Keratinocyte (primary cell): ENCODE measurements at places on chromosomes 16 and 17.

DNA sequence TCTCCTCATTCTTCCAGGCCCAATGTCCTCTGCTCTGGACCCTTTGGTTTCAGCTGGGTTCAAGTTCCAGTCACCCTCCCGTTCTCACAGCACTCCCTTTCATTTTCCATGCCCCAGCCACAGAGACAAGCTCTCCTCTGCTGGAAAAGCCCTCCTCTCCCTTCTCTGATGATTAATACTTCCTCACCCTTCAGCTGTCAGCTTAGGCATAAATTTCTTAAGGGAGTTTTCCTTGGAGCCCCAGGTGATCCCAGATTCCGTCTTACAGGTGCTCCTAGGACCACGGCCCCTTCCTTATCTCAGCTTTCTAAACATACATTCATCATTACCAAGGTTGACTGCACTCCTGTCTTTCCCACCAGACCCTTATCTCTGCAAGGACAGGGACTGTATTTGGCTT is 10.4 kb downstream of the CHAD start:
- DNase-seq, result no peak

DNA sequence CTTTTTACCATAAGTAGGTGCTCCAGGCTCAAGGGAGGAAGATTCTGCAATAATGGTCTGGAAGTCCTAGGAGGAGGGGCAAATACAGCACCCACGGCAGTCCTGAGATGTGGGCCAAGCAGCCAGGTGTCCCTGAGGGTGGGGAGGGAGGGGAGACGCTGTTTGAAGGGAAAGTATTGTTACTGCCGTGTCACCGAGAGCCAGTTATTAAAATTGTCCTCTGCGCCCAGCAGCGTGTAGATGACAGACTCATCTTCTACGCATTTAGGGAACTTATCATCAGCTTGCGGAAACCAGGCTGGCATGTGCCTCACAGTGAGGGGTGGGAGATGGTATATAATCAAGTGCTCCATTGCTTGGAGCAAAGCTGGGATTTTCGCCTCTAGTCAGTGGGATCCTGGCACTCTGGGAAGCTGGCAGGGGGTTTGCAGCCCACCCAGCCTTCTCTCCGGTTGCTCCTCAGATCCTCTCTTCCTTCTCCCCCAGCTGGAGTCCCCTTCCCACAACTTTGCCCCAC is 104.6 kb downstream of the OR1D5 start:
- DNase-seq, result no peak

DNA sequence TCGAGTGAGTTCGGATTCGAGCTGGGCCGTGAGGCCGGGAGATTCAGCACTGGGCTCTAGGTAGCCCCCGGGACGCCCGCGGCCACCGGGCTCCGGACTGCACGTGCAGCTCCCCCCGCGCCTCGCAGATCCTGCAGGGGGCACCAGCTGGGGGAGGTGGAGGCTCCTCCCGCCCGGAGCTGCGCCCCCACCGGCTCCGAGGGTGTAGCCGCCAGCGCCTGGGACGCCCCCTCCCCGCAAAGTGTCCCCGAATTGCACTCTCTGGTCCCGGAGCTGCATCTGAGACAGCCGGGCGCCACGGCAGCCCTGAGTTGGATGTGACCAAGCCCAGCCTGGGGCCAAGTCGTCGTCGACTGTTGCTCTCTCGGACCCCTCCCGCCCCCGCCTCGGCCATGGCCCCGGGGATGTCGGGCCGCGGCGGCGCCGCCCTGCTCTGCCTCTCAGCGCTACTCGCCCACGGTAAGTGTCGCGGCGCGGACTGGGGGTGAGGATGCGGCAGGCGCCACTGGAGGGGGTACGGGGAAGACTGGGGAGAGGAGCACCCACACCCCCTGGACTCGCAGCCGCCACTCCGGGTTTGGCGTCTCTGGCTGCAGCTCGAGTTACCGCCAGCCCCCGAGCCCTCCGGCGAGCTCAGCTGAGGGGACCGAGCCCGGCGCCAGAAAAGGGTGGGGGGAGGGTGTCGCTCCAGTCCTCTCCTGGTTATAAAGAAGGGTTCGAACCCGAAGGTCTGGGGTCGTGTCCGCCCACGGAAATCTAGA is 1.5 kb downstream of the TMEM132E start:
- no peak for DNase-seq

GRCh38 chr17:18146259-18146658 is 37.4 kb upstream of the ALKBH5 start:
- DNase-seq, result no peak

DNA sequence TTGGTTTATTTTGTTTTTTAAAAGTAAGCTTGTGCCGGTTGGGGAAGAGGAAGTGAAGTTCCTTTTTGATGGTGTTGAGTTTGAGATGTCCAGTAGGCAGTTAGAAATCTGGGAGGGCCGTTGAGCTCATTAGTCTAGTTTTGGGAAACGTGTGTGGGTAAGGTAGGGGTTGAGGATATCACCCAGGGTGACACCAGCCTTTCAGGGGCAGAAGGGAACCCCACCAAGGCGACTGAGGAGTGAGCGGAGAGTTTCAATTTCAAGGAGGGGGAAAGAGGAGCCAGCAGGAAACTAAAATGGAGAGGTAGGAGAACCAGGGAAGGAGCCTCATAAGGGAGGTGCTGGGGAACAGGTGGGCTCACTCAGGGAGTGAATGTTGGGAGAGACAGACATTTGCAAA is 22.7 kb downstream of the HAPSTR1 start:
- no peak for DNase-seq

DNA sequence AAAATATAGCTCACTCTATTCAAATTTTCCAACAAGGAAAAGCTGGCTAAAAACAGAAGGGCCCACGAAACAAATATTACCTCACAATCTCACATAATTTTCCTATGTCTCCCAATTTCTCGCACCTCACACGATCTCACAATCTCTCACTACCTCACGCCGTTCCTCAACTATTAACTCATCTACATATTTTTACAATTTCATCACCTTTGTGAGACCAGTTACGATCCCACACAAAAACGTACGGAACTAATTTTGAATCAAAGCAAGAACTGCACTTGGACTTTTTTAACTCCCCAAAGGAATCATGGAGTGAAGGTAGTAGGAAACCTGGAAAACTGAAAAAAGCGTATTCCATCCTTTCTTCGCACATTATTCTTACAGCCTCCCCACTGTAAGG is 1.1 kb downstream of the CBX1 start:
- DNase-seq, result no peak

DNA sequence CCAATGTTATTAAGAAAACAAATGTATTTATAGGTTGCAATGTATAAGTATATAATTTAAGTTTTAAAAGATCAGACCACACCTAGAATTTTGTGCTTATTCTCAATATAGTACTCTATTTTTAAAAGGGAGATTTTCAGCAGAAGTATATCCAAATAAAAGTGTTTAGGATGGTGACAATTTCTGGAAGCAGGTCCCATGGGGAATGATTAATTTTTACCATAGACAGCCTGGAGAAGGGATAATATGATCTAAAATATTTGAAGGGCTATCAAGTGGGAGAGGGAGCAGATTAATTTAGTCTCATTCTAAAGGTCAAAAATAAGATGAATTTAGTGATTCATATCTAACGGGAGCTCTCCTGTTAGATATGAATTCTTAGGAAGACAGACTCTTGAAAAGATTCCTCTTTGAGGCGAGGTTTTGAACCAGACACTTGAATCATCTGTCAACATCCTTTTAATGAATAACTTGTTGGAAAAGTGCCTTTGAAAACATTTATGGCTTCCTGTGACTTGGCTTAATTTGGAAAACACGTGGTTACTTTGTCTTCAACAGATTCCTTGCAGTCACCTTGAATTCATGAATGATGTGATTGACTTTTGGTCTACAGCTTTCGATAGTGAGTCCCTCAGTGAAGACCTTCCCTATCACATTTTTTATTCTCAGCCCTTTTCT is 29.3 kb upstream of the SMIM36 start:
- peak; percentile 5 for DNase-seq

GRCh38 chr16:73339821-73340220 is 291.9 kb upstream of the ZFHX3 start:
- DNase-seq, result no peak

DNA sequence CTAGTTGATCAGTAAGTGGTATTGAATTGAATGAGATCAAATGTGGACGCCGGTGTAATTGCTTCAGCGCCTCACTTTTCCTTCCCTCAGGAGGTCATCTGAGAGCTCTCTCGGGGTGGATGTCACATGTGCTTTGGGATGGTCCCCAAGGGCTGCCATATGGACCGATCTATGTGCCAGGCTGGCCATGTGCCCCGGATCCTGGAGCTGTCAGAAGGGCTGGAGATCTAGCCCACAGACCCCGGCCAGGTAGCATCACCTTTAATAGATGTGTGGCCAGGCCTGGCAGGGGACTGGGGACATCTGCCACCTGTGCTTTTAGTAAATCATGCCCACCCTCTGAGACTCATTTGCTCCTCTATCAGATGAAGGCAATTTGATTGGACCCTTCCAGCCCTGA is 95.3 kb upstream of the CRHR1 start:
- no peak for DNase-seq

DNA sequence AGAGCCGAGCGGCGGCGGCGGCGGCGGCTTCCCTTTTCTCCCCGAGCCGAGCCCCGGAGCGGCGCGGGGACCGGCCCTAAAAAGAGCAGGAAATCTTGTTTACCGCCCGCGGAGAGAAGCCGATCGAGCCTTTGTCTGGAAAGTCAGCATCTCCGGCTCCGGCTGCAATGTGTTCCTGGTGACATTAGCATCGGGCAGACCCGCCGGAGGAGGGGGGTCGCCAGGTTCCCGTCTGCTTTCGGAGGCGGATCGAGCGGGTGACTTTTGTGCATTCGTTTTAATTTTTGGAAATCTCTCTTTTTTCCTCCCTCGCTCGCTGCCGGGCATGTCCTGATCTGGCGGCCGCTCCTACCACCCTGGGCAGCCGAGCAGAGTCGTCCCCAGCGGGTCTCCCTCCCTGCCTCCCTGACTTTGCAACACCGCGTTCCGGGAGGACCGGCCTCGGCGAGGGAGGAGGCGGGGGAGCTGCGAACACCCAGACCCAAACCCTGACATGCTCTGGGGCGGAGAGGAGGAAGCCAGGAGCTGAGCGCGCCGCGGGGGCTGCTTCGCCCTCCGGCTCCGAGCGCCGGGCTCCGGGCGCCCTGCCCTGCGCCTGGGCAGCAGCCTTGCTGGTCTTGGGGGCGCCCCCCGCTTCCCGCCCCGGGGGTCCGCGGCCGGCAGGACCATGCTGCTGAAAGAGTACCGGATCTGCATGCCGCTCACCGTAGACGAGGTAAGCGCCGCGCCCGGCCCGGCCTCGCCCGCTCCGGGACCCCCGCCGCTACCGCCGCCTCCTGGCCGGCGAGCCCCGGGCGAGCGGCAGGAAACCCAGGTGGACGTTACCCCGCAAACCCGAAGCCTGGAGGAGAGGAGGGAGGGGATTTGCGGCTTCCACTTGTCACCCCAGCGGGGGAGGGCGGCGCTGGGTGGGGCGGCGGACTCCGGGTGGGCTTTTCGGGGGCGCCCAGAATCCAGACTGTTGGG is 690 bp downstream of the PITPNC1 start:
- DNase-seq, result no peak

DNA sequence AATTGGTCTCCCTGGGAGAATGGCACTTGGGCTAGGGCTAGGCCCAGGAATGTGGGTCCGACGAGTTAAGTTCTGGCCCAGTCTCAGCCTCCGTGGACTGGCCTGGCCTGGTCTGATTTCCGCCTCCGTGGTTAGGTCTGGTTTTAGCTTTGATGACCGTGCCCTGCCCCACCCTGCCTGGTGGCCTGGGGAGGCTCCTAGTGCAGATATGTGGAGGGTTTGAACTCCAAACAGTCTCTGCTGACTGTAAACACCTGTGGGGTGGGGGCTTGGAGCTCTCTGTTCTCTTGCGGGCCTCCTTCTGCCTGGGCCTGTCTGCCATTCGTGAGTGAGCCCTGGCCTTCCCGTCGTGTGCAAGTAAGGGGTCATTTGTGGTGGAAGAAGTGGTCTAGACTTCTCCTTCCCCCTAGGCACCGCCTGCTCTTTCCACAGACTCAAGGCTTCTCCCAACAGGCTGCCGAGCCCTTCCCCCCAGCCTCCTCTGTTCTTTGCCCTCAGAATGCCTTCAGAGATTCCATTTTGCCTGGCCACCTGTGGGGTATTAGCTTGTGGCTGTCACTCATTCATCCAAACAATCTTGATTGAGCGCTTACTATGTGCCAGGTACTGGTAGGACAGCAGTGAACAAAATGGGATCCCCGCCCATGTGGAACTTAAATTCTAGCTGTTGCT is 1.6 kb downstream of the ATP6V0C start:
- DNase-seq, result no peak

DNA sequence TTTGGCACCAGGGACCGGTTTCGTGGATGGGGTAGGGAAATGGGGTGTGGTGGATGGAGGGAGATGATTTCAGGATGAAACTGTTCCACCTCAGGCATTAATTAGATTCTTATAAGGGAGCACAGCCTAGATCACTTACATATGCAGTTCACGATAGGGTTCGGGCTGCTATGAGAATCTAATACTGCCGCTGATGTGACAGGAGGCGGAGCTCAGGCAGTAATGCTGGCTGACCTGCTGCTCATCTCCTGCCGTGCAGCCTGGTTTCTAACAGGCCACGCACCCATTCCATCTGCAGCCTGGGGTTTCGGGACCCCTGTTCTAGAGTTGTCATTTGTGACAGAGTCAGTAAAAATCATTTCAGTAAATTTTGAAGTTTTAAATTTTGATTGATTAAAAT is 99.7 kb downstream of the CHD9 start:
- DNase-seq, result no peak

- no peak for DNase-seq
These were observed 6.1 kb upstream of the EFTUD2 start for GRCh38 chr17:44905006-44906000.

DNA sequence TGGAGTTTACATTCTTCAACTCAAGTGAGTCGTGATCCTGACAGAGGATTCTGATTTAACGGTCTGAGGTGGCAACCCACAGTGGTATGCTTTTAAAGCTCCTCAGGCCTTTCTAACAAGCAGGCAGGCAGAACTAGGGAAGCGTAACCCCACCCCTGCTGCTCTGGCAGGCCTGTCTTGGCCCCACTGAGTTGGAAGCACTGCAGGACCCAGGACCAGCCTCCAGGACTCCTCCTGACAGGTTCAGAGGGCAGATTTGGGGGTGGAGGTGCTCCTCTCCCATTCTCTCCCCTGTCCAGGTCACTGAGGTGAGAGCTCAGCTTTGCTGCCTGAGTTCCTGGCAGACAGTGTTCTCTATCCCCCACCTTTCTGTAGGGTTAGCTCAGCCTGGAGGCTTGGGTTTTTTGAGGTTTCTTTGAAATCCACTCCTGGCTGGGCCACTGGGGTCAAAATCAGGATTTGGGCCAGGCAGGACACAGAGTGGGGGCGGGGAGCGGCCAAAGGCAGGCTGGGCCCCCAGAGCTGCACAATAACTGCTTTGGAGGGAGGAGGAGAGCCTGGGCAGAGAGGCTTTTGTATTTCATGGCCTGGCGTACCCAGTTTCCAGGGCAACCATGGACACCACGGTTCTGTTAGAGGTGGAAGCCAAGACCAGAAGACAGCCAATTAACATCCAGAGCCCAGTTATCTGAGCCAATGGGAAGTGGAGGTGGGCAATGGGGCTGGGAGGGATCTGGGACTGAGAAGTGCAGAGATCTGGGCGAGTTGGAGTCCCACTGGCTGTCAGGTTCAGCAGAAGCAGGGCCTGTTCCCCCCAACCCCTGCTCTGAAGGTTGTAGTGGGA is 9.5 kb downstream of the MRPL27 start:
- DNase-seq, result no peak

GRCh38 chr16:81694494-81695280 is 84.4 kb upstream of the PLCG2 start:
- DNase-seq, result no peak
